ENCODE measurements at places on chromosomes 4 and X.

- no peak for DNase-seq
These were observed 62.9 kb upstream of the CHRDL1 start for GRCh38 chrX:110858565-110858964.

DNA sequence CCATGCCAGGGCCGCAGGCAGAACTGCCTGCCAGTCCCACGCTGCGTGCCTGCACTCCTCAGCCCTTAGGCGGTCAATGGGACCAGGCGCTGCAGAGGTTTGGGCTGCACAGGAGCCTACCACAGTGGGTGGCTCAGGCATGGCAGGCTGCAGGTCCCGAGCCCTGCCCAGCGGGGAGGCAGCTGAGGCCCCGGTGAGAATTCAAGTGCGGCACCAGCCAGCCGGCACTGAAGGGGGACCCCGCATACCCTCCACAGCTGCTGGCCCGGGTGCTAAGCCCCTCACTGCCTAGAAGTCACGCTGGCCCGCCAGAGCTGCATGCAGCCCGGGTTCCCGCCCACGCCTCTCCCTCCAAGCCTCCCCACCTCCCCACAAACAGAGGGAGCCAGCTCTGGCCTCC lies 302.5 kb upstream of the UGT8 start:
- no peak for DNase-seq

GRCh38 chr4:108787106-108787505 lies 24.3 kb upstream of the ETNPPL start:
- no peak for DNase-seq

DNA sequence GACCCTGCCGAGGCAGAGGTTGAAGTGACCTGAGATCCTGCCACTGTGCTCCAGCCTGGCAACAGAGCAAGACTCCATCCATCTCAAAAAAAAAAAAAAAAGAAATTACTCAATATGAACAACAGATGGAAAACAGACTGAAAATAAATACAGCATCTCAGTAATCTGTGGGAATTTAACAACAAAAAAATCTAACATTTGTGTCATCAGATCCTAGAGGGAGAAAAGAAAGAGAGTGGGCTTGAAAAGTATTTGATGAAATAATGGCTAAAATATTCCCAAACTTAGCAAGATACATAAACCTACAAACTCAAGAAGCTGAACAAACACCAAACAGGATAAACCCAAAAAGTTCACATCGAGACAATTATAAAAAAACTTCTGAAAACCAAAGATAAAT lies 84.7 kb downstream of the CENPC start:
- no peak for DNase-seq

- DNase-seq: no peak
These were observed 39.6 kb downstream of the SMAD1 start for GRCh38 chr4:145521282-145521681.

GRCh38 chr4:113809311-113809710 lies 47.8 kb upstream of the CAMK2D start:
- no peak for DNase-seq

DNA sequence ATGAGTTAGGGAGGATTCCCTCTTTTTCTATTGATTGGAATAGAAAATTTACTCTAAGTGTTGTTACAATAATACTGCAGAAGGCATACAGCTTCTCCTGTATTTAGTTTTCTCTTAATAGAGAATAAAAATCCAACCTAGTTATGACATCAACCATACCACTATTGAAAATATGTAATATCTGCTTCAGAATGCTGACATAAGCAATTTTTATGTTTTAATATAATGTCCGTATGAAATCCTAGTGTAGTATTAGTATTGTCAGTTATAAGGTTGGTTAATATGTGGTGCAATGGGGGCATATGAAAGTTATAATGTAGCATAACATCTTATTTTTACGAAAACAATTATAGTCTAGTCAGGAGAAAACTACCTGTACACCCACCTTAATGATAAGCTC lies 68.2 kb downstream of the HEPH start:
- DNase-seq: no peak

DNA sequence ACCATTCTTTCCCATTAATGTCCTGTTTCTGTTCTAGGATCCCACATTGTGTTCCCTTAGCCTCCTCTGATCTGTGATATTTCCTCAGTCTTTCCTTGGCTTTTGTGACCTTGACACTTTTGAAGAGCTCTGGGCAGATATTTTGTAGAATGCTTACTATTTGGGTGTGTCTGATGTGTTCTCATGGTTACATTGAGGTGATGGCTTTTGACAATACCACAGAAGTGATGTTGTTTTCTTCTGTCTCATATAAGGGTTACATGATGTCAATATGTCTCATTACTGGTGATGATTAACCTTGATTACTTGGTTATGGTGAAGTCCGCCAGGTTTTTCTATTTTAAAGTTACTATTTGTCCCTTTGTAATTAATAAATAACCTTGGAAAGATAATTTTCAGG lies 183.7 kb downstream of the SOWAHB start:
- DNase-seq: no peak

DNA sequence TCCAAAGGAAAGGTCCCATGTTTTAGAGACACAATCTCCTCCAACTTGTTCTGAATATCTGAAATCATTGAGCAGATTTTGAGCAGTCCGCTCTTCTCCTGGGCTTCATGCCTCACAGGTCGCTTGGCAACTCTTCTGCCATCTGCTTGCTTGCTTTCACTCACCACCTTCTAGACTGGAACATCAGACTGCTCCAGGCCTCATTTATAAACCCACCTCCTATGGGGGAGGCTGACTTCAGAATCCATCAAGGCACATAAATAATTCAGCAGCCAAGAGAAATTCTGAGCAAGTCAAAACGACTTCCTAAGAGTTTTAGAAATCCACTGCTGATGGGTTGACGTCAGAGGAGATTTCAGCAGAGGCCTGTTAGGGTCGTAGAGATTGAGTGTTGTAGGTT lies 64.1 kb downstream of the FAM184B start:
- peak; percentile 83 for DNase-seq

DNA sequence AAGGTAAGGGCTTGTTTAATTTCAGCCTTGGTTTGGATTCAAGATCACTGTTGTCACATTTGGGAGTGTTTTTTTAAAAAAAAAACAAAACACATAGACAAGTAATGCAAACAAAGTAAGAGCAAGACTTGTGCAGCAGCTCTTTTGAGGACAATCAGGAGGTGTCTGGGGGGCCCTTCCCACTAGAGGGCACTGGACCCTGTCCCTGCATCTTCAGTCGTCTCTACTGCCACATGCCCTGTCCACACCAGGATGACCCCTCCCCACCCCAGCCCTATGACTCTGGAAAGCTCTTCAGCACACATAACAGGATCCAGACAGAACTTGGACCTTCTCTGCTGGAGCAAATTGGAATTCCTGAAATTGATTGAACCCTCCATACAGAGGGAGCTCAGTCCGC lies 71.0 kb downstream of the USP46 start:
- DNase-seq: no peak

DNA sequence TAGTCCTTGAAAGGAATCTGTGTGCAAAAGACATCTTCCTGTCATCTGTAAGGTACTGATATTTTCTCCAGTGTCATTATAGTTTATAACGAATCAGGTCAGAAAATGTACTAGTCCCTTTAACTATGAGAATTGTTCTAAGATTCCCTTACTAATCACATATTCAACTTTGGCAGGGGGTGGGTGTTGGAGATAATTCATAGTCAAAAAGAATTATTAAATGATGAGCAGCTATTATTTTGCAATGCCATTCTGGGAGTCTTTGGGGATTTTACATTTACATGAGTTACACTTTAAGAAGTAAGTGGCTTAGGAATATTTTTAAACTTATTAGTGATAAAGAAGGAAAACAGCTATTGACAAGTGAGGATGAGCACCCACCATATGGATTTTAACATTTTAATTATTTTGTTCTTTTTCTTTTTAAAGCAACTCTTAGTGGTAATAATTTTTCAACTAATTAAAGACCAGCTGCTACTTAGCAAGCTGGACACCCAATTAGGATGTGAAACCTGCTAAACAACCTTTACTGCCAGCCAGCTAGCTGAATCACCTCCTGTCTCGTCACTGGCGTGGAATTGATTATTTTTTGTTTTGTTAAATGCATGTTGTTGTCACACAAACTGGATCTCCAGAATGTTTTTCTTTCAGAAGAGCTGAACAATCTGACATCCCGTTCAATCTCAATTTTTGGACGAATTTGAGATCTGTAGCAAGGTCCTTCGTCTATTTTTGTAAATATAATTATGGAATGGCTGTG lies 219.2 kb downstream of the ARAP2 start:
- peak; percentile 39 for DNase-seq

DNA sequence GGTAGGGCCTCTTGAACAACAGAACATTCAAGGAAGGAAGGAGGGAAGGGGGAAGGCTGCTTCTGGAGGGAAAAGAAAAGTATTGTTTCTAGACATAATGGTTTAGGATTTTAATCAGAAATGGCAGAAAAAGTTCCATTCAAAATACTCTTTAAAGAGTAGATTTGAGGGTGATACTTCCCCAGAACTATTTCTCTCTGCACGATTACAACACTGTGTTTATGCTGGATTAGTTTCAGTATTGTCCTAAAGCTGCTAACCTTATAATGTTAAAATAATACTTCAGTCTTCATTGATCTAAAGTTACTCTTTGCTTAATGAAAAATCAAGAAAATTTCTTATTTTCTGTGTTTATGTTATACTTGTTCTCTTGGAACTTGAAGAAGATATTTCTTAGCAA lies 1026.3 kb upstream of the PABPC4L start:
- DNase-seq: no peak

GRCh38 chr4:101464596-101464995 lies 117.3 kb upstream of the PPP3CA start:
- DNase-seq: no peak

DNA sequence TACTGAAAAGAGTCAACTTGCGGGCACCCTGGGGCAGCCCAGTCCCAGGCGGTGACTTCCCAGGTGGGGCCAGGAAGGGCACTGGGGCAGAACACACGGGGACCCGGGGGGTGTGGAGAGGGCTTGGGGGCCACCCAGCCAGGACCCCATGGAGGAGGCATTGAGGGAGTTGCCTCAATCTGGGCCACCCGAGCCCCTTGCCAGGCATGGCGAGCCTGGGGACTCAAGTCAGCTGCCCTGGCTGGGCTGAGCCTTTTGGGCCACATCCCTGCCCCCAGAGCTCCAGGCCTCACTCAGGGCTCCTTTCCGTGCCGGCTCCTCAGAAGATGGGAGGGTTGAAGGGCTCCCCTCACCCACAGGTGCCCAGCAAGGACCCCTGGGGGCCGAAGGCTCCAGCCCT lies 6.6 kb upstream of the CPLX1 start:
- DNase-seq: no peak

- DNase-seq: no peak
These were observed 522.8 kb downstream of the GLUD2 start for GRCh38 chrX:121570072-121570841.

DNA sequence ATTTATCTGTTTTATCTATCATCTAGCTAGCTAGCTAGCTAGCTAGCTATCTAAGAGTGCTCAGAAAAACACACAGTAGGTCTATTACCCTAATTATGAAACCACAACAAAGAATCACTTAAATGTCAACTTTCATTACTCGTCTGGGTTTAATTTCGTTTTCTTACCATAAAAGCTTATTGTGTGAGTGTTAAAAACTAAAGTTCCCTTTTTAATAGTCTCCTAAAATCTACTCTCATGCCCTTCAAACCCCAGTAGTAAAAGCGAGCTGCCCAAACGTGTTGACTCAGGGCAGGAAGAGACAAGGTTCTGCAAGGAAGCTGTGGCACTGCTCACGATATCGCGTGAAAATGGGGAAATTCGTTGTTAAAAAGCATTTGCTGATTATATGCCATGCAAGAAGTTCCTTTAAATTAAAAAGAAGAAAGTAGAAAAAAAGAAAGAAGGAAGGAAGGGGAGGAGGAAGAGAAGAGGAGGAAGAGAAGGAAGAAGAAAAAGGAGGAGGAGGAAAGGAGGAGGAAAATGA lies 595 bp downstream of the MBNL3 start:
- DNase-seq: no peak

GRCh38 chr4:88378691-88379559 lies at the start of gene HERC6:
Gene HERC6, plus strand, starts transcription at chr4:88378852. Its CDS starts 70 bp downstream, at chr4:88378922.
- no peak for DNase-seq

DNA sequence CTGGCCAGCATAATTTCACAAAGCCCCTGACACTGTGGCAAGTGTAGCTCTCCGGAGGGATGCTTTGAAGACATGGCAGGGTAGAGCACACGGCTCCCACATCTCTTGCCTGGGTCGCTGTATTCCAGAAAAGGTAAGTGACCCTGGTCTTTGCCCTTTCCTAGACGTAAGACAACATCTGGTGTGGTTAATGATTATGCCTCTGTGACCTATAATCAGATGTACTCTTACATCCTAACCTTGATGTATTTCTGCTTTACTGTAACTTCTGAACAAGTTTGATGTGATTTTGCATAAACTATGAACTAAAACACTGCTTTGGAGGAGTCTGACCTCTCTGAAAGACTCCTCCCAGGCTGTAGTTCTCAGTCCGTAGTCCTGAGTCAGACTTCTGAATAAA lies 59.1 kb upstream of the ACSL1 start:
- no peak for DNase-seq

- DNase-seq: no peak
These were observed 7.5 kb downstream of the GPKOW start for GRCh38 chrX:49116076-49116475.

DNA sequence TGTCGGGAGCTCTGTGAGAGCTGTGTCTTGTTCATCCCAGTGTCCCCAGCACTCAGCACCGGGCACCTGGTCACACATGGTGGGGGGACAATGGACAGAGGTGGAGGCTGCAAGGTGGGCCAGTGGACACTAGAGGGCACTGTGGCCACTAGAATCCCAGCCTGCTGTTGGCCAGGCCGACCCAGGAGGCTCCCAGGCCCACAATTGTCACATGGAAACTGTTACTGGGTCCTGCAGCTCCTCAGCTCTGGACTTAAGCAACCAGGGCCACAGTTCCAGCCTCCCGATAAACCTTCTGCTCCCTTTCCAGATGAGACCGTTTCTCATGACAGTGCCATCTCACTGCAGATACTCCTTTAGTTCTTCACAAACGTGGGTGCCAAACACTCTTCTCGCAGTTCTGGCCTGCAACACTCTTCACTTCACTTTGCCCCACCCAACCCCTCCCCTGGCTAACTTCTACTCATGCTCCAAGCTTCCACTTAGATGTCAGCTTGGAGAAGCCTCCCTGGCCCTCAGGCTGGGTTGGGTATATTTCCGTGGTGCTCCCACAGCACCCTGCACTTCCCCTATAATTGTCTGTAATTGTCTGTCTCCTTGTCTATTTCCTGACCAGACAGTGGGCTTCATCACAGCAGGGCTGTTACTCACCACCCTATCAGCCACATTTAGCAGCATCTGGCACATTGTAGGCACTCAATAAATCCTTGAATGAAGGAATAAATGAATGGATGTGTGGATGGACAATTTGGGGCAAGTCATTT lies 3.5 kb upstream of the IQSEC2 start:
- peak; percentile 6 for DNase-seq

DNA sequence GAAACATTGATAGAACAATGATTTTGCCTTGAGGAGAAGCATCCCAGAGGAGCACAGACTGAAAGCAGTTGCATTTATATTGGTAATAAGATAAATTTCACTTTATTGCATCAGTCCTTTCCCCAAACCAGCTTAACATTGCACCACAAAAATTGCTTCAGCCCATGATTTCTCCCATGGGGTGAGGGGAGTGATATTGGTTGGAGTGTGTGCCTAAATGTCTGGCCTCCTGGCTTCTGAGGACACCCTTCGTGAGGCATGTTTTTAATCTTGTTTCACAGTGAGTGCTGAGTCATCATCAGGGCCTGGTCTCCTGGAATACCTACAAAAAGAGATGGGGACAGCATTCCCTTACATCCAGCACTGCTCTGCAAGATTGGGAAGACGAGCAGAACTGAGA lies 487.9 kb downstream of the C4orf33 start:
- no peak for DNase-seq

- peak; percentile 11 for DNase-seq
These were observed 226.9 kb downstream of the ARHGAP24 start for GRCh38 chr4:85701861-85702321.

All from NCI-H446 (cell line).